Activated CD4-positive, alpha-beta T cell treated with anti-CD3 and anti-CD28 coated beads for 1 hour (primary cell): ENCODE measurements at places on chromosomes 1 and 21.

GRCh38 chr1:28926629-28927265 lies 12.4 kb downstream of the EPB41 start:
- DNase-seq, result no peak

DNA sequence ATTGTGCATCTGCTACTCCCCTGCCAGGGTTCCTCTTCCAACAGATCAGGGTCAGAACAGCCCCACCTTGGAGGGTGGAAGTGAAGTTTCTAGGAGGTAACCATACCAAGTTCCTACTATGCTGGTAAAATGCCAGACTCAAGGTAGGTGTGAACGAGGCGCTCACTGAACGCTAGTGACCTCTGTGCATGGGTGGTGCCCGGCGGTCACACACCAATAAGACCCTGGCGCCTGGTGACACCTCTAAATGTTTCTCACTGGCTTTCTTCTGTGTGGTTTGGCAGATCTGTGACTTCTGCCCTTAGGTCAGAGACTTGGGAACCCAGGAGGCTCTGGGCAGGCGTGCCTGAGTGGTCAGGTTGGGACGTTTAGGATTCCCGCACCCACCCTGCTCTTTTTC lies 55.9 kb downstream of the TMCO4 start:
- DNase-seq, result no peak

- DNase-seq, result no peak
Measured at GRCh38 chr1:21184276-21184675, 7.6 kb upstream of the EIF4G3 start.

DNA sequence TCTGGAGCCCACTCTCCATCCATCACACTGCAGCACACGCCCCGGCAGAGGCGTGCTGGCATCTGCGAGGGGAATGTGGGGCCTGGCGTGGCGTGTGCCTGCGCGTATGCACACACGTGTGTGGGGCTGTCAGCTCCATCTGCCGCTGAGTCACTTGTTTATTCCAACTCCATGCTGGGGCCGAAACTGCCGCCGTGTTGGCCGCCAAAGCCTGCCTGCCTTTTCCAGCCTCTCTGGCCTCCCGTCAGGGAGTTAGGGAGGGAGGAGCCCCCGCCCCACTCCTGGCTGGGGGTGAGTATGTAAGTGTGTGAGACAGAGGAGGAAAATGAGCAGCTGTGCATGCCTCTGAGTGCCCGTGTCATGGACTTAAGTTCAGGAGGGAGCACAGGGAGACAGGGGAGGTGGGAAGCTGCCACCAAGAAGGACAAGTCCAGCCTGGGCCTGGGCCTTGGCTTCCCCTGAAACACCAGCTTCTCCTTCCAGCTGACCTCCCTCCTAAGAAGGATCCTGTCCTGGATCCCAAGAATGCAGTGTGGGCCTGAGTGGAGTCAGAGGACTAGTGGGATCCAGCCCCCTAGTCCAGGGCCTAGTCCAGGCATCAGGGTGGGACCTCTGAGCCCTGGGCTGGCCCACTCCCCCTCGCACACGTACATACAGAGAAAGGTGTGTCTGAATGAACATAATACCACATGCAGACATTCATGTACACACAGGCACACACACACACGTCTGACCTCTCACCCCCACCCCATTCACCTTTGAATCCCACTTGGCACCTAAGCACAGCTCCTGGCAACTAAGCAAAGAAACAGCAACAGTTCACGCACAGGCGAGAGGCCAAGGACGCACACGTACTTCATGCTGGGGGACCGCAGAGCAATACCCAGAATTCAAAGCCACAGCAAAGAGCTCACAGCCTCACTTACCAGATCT lies 24.7 kb downstream of the MEF2D start:
- DNase-seq, result no peak

DNA sequence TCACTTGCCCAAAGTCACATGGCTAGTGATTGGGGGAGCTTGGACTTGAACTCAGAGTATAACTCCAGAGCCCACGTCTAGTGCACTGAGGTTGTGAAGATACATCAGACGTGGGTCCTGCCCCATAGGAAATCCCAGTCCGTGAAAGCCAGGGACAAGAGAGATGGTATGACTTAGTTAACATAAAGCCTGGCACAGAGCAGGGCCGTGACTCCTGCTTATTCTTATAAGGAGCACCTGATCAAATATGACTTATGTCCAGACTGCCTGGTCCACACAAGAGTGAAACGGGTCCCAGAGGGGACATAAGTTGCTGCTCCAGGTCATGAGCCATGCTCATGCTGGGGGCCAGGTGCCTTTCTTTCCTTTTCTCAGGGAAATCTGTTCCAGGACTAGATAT lies 166.3 kb upstream of the USP24 start:
- no peak for DNase-seq

- no peak for DNase-seq
Measured at GRCh38 chr1:27648602-27649305, 13.8 kb upstream of the FGR start.

GRCh38 chr1:44553127-44553758 lies 121.0 kb downstream of the TMEM53 start:
- DNase-seq, result no peak

GRCh38 chr1:4218619-4219018 lies 318.5 kb upstream of the C1orf174 start:
- DNase-seq, result no peak

GRCh38 chr1:11858968-11859871 lies 475 bp upstream of the NPPB start:
- peak; percentile 47 for DNase-seq

DNA sequence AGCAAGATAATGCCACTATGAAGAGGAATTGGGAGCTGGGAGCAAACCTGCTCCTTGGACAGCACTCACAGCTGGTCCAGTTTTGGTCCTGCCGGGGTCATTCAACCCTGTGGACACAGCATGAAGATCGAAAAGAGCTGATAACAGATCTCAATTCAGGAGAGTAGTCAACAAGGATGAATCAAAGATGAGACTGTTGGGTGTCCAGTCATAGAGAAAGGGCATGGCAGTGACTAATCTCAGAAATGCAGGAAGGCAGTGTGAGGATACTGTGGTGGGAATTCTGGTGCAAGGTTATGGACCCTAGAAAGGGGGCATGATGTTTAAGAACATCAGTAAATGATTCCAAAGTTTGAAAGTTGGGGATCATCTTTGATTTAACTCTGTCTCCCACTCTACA lies 261.4 kb upstream of the ZP4 start:
- no peak for DNase-seq

DNA sequence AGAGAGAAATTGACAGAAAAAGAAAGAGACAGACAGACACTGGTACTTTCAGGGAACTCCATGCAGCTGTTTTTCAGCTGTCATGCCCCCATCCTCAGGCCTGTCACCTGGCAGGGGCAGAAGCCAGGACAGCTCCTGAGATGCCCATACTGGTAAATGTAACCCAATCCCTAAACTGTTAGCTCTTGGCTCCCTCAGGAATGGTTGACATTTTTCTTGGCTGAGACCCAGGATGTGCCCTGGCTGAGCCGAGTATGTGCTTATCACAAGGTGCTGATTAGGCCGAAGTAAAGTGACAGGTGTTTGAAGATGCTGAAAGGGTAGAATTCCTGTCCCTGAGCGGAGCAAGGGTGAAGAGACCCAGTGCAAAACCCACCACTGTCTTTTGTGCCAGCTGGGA lies 50.7 kb downstream of the PGM1 start:
- DNase-seq, result no peak

- DNase-seq, result no peak
Measured at GRCh38 chr1:49298304-49298703, 521.6 kb upstream of the BEND5 start.

DNA sequence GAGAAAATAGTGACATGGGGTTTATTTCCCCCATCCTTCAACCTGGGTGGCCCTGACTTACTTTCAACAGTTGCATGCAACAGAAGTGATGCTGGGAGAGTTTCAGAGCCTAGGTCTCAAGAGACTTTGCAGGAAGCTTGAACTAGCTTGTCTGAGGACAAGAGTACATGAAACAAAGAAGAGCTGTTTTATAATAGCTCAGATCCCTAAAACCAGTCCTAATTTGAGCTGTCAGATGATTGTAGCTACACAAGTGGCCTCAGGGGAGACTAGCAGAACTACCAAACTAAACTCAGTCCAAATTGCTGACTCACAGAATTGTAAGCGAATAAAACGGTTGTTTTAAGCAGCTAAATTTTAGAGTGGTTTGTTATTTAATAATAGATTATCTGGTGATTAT lies 17.1 kb downstream of the RC3H1 start:
- DNase-seq, result no peak

DNA sequence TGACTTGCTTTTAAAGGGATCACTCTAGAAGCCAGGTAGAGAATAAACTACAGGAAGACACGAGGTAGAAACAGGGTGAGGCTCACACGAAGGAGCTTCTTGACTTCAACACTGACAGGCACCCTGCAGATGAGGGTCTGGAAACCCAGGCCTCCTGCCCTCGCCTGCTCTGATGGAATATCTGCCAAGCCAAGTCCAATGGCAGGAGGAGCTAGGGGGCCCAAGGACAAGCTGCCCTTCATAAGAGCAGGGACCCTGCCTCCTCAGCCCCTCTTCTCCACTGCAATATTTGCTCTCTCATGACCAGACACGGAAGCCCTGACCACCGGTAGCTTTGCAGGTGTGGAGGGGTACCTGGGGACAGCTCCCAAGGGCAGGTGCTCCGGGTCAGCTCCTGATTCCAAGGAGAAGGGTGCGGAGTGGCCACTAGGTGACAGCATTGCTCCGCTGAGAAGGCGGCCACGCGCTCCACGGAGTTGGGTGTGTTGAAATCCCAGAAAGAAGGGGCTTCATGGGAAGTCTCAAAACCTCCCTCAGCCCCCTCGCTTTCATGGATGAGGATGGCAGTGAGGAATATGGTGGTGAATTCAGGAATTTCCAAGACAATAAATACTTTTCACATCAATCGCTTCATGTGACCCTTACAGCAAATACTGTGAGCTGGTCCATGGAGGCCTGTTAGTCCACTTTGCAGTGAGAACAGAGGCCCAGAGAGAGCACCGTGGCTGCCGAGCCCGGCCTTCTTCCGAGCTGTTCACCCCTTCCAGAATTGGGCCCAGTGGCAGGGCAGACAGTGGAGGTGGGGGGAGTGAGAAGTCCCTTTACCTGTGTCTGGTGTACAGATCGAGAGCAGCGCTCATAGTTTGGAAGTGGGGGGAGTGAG lies 33.2 kb upstream of the PAX7 start:
- DNase-seq, result peak; percentile 42

DNA sequence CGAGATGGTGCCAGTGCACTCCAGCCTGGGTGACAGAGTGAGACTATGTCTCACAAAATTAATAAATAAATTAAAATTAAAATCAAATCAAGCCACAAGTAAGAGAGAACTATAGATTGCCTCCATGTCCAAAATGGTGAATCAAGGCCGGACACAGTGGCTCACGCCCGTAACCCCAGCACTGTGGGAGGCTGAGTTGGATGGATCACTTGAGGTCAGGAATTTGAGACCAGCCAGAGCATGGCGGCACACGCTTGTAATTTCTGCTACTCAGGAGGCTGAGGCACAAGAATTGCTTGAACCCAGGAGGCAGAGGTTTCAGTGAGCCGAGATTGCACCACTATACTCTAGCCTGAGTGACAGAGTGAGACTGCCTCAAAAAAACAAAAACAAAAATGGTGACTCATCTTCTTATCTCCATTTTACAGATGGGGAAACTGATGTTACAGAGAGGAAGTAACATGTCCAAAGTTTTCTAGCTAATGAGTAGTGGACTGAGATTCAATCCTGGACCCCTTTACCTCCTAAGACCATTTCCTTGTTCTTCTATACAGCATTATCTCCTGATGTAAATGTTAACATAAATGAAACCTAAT lies 99.0 kb upstream of the HNRNPU start:
- DNase-seq, result no peak

GRCh38 chr1:51877434-51878307 lies 856 bp downstream of the NRDC start:
- DNase-seq, result no peak

DNA sequence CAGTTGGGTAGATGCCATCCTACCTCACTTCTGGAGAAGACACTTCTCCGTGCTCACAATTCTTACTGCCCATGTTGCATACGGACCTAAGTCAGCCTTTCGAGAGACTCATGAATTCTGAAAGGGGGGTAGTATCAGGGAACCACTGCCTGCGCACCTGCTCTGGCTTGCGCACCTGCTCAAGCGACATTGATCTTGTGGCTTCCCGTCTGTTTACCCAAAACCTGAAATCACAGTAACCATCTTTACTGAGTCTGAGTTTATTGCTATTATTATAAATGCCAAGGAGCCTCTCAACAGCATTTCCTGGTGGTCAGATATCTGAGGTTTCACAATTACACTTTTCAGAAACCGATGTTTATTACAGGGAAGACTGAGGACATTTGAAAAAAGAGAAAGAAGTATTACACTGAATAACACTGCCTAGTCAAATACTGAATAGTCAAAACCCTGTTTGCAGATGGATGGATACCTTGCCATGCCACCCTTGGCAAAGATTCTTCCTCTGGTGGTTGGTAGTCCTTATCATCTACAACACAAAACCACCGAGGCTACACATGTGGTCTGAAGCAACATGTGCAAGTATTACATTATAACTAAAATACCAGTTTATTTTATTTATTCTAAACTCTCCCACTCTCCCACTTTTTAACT lies 208.7 kb downstream of the SIPA1L2 start:
- DNase-seq, result no peak

GRCh38 chr1:52551507-52552235 lies 1.2 kb downstream of the TUT4 start:
- peak; percentile 26 for DNase-seq

- no peak for DNase-seq
Measured at GRCh38 chr1:45334308-45335245, 5.4 kb upstream of the TOE1 start.

GRCh38 chr1:168608796-168609715 lies 32.7 kb downstream of the XCL1 start:
- no peak for DNase-seq

GRCh38 chr1:113769601-113769970 lies 10.3 kb upstream of the PHTF1 start:
- DNase-seq, result no peak

DNA sequence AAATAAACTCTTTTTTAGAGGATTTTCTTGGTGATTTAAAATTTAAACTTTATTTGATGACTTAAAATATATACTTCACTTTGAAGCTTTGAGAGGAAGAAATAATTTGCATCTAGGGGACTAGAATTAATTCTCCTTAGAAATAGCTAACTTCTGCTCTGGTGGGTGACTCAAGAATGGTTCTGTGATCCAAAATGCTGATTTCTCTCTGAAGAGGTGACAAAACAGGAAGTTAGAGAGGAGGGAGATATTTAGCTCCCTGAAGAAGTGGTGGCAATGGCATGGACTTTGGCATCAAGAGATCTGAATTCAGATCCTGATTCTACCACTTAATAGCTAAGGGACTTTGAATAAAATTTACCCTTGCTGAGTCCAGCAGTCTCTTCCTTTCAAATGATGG lies 125.8 kb upstream of the ATP1B1 start:
- DNase-seq, result no peak

DNA sequence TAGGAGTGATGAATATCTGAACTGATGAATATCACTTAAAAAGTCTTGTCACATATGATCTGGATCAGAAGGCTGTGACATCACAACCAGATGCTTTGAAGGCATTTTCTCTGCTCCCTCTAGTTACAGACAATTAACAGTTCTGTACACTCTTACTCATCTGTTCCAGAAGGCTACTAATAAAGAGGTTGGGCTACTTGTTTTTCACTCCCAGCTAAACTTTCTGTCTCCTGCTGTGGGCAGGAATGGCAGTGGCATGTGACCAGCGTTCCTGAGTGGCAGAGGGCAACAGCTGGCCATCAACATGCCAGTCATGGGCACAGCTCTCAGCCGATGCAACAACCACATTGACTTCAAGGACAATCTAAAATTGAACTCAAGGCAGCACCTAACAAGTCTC lies 66.7 kb downstream of the SLC45A1 start:
- no peak for DNase-seq

GRCh38 chr1:232954594-232955365 lies 4.4 kb downstream of the NTPCR start:
- no peak for DNase-seq

- no peak for DNase-seq
Measured at GRCh38 chr1:222821239-222821638, 6.4 kb downstream of the DISP1 start.
